Activated B cell treated with CpG ODN at 0.5 μM for 24 hours (primary cell): ENCODE measurements at places on chromosomes 5 and 9. TPM values are rescaled to one million over a fixed set of nuclear protein-coding genes. Genes with fewer than 3 reads are reported as not detected.

The ENTPD2 gene
- total RNA-seq: not detected in 2 replicates

The HTR4 gene
- not detected in 2 replicates for total RNA-seq

DNA sequence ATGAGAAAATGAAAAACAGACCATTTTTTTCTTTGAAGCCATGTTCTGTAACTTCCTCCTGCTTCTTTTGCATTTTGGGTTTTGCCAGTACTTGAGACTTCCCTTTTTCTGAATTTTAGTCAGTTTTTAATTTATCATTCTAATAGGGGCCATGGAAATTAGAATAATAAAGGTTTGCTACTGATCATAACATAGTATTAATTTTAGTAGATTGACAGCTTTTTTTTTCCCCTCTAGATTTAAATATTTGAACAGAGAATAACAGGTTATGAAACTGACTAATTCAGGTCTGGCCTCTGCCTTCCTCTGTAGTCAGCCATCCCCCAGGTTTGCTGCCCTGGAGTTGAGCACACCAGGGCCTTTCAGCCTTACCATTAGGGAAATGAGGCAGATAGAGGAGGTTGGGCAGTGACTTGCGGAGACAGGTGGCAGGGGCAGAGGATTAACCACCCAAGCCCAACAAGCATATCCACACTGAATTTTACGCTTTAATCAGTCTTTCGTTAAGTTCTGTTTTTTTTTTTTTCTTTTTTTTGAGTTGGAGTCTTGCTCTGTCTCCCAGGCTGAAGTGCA lies 80.1 kb upstream of the TNFAIP8 start:
- DNase-seq: peak; percentile 42
- H3K27ac ChIP-seq: peak overlapping the region; percentile 89
- no peaks in the 10 kb centered on the region for H3K27me3 ChIP-seq
- H3K4me1 ChIP-seq: peaks cover 98% of the 10 kb centered on the region

DNA sequence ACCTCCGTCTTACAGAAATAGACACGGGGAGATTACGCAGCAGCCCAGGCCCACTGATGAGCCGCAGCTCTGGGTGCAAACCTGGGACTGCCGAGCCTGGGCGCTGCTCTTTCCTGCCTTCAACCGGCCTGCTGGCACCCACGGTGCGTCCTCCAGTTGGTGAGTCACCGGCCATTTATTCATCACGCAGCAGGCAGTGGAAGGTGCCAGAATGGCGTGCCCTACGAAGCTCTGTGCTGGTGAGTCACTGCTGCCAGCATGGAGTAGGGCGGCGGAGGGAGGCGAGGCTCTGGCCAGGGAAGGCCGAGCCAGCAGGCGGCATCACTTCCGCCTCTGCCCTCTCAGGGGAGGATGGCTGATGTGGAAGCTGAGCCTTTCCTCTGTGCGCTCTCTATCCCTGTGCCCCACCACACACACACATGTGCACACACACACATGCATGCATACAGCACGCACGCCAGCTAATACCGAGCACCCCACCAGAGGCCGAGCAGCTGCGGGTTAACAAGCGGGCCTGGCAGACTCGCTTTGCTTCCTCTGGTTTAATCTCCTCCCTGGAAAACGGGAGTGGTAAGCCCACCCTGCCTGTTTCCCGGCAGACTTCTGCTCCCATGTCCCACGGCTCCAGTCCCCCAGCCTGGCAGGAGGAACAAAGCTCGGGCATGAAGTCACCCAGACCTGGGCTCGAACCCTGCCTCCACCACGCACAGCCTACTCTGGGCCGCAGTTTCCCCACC lies 39.2 kb downstream of the OLFM1 start:
- H3K4me1 ChIP-seq: peaks cover 4% of the 10 kb centered on the region
- H3K27me3 ChIP-seq: peaks cover 5% of the 10 kb centered on the region
- no peak overlapping the region for H3K27ac ChIP-seq
- no peak overlapping the region for H3K4me3 ChIP-seq
- DNase-seq: no peak

DNA sequence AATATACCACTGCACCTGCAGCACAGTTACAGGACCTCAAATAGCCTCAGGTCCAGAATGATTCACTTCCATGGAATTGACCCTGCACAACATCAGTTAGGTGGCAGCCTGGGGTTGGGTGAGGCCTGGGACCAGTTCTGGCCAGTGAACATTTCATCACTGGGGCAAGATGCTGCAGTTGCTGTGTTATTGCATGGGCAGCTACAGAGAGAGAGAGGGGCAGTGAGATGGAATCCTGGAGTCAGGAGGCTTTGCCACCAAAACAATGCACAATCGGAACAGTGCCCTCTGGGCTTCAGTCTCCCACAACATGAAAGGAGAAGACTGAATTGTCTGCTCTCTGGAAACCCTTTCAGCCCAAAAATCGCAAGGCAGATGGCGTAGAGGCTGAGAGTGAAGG lies 51.8 kb downstream of the SH3TC2 start:
- H3K27me3 ChIP-seq: no peaks in the 10 kb centered on the region
- no peaks in the 10 kb centered on the region for H3K36me3 ChIP-seq
- no peak overlapping the region for H3K4me3 ChIP-seq
- H3K27ac ChIP-seq: no peak overlapping the region
- no peaks in the 10 kb centered on the region for H3K4me1 ChIP-seq

DNA sequence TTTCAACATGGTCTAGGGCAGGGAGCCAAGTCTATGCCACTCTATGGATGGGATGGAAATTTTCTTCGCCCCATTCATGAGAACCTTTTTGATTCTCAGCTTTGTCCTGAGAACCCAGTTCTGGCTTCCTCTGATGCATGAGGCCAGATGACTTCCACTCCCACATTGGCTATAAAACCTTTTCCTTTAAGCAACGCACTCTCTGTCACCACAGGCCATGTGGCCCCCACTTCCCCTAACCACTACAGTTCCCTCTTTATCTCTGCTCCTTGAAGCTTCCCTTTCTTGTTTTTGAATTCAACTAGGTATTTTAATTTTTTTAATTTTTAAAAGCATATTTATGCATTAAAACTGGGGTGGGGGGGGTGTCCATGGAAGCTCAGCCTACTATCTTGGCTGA lies 401.3 kb downstream of the ENC1 start:
- no peaks in the 10 kb centered on the region for H3K27me3 ChIP-seq
- no peaks in the 10 kb centered on the region for H3K4me1 ChIP-seq
- no peak for DNase-seq
- H3K4me3 ChIP-seq: no peak overlapping the region
- H3K36me3 ChIP-seq: no peaks in the 10 kb centered on the region
